Stimulated activated CD8-positive, alpha-beta memory T cell treated with anti-CD3 and anti-CD28 coated beads, Interleukin-2, amount 100 ng/mL, for 1 hour (primary cell): ENCODE measurements at places on chromosomes 12 and 14.

DNA sequence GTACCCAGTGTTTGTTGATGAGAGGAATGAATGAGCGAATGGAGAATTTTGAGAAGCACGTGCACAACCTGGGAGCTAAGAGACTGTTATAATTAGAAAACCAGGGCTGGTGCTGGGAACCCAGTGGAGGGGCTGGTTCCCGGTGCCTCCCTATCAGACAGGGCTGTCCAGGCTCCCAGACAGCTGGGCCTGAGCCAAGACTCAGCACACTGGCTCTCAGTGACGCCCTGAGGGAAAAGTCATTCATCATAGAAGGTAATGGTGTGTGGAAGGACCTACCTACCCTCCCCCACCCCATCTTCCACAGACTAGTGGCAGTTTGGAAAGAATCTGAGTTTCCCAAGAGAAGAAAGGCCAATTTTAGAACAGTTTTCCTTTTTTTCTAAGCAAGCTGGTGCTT is 34.7 kb downstream of the KCNA5 start:
- no peak for DNase-seq

DNA sequence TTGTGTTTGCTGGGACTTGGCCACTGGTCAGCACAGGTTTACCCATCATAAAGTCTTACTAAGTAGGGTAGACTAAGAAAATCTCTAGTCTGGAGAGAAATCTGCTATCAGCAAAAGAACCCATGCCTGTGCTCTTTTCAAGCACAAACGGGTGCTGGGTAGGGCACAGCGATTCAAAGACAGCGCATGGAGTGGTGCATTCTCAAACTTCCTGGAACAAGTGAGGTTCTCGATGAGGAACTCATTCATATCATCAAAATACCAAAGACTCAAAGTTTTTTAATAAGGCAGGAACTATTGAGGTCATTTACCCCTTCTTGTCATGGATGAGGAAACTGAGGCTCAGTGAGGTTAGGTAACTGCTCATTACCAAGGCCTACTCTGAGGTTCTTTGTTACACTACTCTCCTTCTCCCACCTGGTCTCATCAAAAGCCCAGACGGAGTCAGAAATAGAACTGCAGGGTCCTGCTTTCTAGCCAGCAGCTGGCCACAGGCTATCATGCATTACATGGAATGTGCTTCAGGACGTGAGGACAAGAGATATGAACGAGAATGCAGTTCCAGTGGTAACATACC is 390.3 kb downstream of the ZFP36L1 start:
- DNase-seq: no peak

DNA sequence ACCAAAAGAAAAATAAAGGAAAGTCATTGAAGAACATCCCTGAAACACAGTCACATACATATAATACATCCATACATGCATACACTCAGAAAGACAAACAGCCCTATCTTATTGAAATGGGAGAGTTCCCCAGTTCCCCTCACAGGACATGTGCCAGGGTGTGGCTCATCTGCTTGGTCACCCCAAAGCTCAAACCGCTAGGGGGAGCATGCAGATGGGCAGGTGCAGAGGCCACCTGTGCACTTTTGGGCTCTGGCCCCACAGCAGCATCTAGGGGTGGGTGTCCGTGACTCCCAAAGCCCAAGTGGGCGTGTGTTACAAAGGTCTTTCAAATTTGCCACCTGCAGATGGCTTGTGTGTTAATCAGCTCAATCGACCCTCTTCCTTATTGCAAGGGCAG is 75.2 kb downstream of the CMAS start:
- DNase-seq: no peak

GRCh38 chr14:103108749-103109207 is 14.3 kb downstream of the EXOC3L4 start:
- DNase-seq: no peak

GRCh38 chr12:40216516-40217288 is 8.1 kb upstream of the LRRK2 start:
- DNase-seq: no peak

DNA sequence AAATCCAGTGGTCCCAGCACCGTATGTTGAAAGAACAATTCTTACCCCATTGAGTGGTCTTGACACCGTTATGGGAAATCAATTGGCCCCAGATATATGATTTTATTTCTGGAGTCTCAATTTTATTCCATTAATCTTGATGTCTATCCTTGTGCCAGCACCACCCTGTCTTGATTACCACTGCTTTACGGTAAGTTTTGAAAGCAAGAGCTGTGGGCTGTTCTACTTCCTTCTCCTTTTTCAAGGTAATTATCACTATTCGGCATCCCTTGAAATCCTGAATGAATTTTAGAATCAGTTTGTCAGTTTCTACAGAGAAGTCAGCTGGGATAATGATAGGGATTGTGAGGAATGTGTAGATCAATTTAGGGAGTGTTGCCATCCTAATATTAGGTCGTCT is 160.8 kb upstream of the SFSWAP start:
- no peak for DNase-seq

- no peak for DNase-seq
Measured at GRCh38 chr14:35909665-35910064, 83.5 kb downstream of the BRMS1L start.

DNA sequence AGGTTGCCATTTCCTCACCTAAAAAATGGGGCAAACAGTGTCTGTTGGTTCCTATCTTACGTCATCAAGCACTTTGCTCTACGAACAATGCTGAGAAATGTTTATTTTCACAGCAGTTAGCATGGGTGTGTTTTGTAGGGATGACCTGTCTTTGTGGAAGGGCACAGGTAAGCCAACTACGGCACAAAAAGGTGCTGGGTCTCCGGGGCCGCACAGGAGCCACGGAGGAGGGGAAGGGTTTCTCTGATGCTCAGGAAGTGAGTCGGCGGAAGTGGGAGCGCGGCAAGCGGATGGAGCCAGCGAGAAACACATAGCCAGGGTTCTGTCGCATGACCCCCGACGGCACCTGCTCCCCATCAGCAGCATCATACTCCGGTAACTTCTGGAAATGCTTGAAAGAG is 65.6 kb upstream of the TCL1B start:
- DNase-seq: no peak

DNA sequence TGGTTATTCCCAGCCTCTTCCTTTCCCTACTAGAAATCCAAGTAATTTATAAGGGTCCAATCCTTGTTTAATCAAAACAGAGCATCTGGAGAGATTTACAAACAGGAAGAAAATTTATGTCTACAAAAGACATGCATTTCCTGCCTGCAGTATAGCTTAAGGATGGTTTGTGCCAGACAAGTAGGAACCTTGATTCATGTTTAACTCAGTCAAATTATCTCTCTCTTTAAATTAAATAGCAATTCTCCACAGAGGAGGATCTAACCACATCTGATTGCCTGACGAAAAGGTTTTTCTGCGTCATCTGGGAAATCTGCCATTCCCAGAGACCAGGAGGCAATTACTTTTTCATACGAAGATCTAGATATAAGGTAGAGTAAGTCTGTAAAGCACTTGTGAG is 105.2 kb downstream of the ZFC3H1 start:
- no peak for DNase-seq

DNA sequence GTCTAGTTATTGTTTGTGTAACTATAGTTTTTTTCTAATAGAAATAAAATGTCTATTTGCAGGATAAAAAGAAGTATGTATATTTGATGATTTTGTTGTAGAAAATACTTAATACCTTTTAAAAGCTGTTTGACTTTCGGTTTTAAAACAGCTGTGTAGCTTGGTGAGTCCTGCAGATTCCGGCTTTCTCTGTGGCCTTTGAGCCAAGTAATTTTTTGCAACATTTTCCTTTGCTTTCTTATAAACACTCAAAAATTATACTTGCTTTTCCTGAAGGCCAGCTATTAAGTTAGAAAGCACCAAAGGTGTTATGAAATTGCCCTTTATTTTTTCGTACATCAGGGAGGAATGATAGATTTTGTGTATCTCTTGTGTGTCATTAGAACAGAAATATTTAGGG is 63.6 kb downstream of the CRADD start:
- DNase-seq: no peak

- DNase-seq: no peak
Measured at GRCh38 chr14:29240066-29240465, 473.5 kb downstream of the FOXG1 start.

DNA sequence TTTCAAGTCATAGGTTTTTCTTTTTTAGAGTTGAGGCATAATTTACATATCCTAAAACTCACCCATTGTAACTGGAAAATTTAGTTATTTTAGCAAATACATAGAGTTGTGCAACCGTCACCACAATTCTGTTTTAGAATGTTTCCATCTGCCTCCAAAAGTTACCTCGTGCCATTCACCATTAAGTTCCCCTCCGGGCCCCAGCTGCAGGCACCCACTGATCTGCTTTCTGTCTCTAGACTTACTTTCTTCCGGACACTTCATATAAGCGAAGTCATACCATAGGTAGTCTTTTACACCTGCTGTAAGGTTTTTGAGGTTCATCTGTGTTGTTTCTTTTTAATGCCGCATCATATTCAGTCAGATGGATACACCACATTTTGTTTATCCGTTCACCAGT is 28.7 kb downstream of the PPP2R5C start:
- no peak for DNase-seq

- DNase-seq: no peak
Measured at GRCh38 chr14:87042354-87042753, 950.6 kb downstream of the GALC start.

- no peak for DNase-seq
Measured at GRCh38 chr12:19404242-19404880, 34.9 kb upstream of the AEBP2 start.

GRCh38 chr14:60975551-60975950 is 5.3 kb downstream of the TRMT5 start:
- DNase-seq: no peak

- DNase-seq: no peak
Measured at GRCh38 chr12:25806271-25806670, 152.2 kb upstream of the RASSF8 start.

DNA sequence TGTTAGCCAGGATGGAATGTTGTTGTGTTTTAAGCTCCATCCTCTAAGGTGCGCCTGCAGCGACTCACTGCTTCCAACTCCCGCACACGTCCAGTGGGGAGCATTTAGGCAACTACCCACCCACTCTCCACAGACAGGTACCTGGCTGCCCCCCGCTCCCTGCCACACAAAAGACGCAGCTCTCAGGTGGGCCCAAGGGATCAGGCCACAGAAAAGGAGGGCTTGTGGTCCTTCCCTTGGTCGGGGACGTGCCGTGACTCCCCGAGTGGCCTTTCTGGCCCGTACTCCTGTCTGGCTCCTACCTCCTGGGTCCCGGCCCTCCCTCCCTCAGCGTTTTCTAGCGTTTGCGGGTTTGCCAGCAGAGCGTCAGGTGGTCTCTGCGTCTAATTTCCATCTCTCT is 16.2 kb downstream of the TEDC1 start:
- no peak for DNase-seq

- DNase-seq: no peak
Measured at GRCh38 chr12:31961137-31961536, 1.9 kb downstream of the RESF1 start.

GRCh38 chr12:8780389-8780788 is 42.0 kb upstream of the A2ML1 start:
- DNase-seq: no peak

- DNase-seq: no peak
Measured at GRCh38 chr12:127431177-127431576, 835.8 kb upstream of the TMEM132C start.

GRCh38 chr12:81668475-81668874 is 90.7 kb downstream of the PPFIA2 start:
- no peak for DNase-seq

GRCh38 chr14:49907186-49907585 is 14.3 kb downstream of the ARF6 start:
- DNase-seq: no peak
